ENCODE measurements at places on chromosomes 1 and 21. TPM values are rescaled to one million over a fixed set of nuclear protein-coding genes. Genes with fewer than 3 reads are reported as not detected.

GRCh38 chr1:9689971-9690381 lies 38.4 kb downstream of the PIK3CD start:
- DNase-seq = no peak

The NAV1 gene
- 69.7 TPM for total RNA-seq

- no peak for DNase-seq
These were observed 32.6 kb upstream of the HTR1D start for GRCh38 chr1:23249787-23250454.

DNA sequence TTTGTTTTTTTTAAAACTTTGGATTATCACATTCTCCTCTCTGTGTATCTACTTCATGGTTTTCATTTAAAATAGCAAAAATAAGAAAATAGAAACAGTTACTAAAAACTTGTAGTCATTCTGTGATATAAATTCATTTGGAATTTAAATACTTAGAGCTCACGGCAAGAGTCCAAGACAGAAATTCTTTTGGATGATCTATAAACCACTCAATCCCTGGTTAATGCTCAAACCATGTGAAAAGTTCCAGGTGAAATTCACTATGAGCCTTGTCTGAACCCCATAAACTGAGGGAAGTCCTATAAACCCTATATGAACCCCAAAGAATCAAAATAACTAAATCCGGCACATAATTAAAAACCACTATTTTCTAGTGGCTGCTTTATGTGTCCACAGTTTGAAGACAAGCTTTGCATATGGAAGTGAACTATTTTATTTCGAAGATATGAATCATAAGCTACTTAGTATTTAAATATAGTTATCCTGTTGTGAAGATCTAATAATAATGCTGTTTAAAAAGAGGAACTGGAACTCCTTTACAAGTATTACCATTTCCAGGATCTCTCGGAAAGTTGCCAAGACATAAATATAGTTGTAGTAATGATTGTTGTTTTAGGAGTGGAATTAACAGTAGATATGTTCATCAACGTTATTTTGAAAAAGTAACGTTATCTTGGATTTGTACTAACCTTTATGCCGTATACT lies 163.5 kb downstream of the NFIA start:
- no peak for DNase-seq

GRCh38 chr1:22088331-22088730 lies 35.8 kb downstream of the CDC42 start:
- DNase-seq = no peak

Data from omental fat pad (tissue), 4 donors.